Stimulated activated CD8-positive, alpha-beta memory T cell treated with anti-CD3 and anti-CD28 coated beads, Interleukin-15, amount 100 ng/mL, for 1 hour (primary cell): ENCODE measurements at places on chromosomes 5 and 9.
A peak's percentile ranks its signal among the peaks of the same experiment; 100 is the strongest.

DNA sequence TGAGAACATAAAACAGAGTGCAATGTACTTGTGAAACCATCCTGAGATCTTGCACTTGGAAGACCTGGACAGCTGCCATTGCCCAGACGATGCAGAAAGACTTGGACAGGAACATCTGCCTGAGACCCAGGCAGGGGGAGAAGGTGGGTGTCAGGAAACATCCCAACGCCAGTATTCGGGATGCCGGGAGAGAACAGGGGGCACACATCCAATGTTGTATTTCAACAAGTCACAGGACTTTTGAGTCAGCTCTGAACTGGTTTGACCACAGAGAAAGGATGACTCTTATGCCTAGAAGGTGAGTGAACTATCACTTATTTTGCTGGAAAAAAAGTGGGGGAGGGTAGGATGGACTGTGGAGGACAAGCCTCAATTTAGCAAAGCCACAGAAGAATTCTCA, 124.6 kb downstream of the ROR2 start:
- DNase-seq = no peak

DNA sequence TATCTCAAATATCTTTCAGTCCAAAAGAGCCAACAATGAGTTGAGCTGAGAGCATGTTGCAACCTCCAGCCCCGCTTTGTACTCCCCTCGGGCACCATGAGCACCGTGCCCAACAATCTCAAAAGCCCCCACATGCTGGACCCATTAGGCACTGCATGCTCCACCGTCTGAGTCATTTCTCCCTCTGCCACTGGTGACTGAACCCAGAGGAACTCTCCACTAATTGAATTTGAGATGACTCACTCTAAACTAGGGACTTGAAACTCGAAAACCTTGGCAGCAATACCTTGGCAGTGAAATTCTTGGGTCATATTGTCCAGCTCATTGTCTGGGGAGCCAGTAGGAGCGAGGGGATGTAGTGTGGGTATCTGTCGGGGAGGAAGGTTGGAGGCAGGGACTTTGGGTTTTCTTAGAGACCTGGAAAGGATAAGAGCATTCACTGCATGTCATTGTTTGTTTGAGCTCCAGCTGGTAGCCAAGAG, 49.9 kb upstream of the SLIT3 start:
- DNase-seq = no peak

DNA sequence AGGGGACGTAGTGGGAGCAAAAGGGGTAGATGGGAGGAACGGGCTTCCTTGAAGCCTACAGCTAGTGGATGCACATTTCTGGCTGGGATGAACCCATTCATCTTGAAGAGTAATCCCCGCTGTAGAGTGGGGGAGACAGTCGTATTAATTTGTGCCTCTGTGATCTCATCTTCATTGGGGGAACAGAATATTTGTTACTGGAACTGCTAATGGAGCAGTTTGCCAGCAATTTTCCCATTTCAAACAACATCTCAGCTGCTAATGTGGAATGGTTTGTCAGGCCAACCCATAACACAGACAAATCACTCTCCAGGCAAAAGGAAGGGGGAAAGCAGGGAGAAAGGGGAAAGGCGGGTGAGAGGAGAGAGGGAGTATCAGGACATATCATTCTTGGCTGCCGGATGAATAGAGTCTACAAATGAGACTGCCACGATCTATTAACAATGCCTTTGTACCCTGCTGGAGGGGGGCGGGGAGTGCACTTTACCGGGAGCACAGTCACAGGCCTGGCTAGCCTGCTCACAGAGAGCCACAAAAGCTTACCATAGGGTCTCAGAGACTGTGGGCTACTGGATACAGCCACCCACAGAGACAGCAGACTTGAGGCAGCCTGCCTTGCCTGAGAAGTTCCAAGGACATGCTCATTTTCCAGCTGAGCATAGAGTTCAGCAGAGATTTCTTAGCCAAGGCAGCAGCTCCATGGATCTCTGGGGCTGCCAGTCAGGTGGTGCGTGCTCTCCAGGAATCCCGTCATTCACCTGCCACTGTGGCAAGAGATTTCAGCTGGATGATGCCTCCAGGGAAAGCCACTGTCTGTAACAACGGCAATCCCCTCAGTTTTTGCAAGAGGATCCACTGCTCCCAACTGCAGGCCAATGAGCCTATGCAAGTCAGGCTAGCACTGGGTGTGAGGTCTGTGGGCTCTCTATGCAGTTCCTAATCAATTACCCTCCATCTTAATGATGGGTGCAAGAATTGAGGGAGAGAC, 217.7 kb upstream of the PANK3 start:
- DNase-seq = no peak

GRCh38 chr5:55601204-55601618, 66.4 kb upstream of the PLPP1 start:
- no peak for DNase-seq

GRCh38 chr5:108953940-108954339, 206.2 kb downstream of the FER start:
- no peak for DNase-seq

- DNase-seq = no peak
Measured at GRCh38 chr9:136609160-136609475, 53.6 kb upstream of the EGFL7 start.

GRCh38 chr9:28781481-28781880, 1208.2 kb upstream of the C9orf72 start:
- DNase-seq = no peak

GRCh38 chr5:87300744-87301143, 33.1 kb downstream of the RASA1 start:
- DNase-seq = no peak

- DNase-seq = no peak
Measured at GRCh38 chr9:6877671-6878161, 119.9 kb downstream of the KDM4C start.

DNA sequence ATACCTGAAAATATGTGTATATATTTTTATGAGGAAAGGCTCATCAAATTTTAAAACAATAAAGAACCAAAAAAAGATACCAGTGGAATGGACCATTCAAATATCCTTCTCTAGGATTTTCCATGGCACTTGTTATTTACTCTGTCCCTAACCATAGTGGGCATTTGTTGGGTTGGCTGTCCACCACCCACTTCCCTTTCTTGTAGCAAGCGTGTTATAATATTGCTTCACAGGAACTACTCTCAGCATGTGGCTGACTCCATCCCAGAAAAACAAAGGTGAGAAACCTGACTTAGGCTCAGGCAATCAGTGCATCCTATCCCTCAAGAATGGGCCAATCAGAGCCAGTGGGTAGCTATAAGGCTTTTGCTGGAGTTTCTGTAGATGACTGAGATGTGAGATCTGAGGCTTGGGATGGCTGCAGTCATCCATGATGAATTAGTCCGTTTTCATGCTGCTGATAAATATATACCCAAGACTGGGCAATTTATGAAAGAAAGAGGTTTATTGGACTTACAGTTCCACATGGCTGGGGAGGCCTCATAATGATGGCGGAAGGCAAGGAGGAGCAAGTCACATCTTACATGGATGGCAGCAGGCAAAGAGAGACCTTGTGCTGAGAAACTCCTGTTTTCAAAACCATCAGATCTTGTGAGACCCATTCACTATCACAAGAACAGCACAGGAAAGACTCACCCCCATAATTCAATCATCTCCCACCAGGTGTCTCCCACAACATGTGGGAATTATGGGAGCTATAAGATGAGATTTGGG, 17.2 kb downstream of the C5orf63 start:
- DNase-seq = no peak

DNA sequence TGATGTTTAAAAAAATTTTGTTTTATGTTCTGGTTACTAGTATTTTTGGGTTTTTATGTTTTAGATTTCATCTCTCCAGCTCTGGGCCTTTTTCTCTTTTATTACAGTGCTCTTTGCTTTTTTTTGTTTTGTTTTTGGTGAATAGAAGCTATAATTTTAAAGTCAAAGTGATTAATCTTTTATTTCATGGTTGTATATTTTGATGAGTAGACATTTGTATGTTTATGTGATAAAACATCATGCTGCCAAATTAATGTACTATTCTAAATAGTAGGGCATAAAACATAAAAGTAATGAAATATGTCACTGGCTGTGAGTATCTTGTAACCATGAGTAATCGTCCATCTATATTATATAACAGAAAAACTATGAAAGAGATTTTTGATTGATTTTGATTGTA, 93.9 kb downstream of the PDE8B start:
- no peak for DNase-seq

- no peak for DNase-seq
Measured at GRCh38 chr5:155023320-155023719, 9.8 kb downstream of the KIF4B start.

DNA sequence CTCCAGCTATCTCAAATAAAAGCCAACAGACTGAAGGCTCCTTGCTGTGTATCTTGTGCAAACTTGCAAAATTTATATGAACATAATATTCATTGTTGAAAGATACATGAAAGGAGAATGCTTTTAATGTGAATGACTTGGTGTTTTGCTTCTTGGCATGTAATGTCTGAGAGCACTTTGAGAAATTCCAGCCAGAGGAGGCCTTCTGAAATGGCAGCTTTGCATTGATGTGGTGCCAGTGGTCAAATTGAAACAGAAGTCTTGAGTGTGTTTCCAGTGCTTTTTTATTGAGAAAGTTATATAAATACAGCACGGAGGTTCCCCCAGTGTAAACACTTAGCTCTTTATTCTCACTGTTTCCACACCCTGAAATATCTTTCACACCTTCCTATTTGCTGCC, 182.1 kb downstream of the ADCY2 start:
- no peak for DNase-seq

GRCh38 chr5:134149571-134150303, 27.0 kb downstream of the SKP1 start:
- DNase-seq = no peak

- DNase-seq = no peak
Measured at GRCh38 chr9:116390303-116391228, 237.0 kb downstream of the PAPPA start.

DNA sequence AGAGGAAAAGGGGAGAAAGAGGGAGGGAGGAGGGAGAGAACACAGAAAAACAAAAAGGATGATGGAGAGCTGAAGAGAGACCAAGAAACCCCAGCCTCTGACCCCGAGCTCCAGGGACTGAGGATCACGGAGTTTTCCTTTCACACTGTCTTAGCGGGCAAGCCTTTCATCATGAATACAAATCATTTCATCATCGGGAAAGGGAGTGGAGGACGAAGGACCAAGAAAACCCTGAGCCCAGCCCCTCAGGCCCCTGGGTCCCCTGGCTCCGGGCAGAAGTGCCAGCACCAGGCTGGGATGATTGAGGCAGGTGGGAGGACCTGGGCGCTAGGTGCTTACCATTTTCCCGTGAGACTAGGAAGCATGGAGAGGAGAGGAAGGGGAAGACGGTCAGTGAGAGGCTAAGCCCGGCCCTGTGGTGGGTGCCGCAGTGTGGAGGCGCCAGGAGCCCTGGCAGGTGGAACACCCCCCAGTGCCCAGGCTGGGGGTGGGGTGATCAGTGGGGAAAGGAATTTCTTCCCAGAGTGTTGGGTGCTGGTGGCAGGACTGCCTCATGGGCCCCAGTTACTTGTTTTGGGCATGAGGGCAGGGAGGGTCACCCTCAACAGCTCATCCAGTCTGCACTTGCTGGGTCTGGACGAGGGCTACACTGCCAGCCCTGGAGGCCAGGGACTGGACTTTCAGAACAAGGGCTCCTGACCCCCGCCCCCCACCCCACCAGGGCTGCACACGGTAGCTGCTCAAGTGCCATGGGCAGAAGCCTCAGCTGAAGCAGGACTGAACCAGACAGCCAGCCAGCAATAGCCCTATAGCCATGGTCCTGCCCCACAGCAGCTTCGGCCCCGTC, 49.0 kb upstream of the SARDH start:
- no peak for DNase-seq

- no peak for DNase-seq
Measured at GRCh38 chr5:74816875-74817274, 49.3 kb downstream of the FAM169A start.

DNA sequence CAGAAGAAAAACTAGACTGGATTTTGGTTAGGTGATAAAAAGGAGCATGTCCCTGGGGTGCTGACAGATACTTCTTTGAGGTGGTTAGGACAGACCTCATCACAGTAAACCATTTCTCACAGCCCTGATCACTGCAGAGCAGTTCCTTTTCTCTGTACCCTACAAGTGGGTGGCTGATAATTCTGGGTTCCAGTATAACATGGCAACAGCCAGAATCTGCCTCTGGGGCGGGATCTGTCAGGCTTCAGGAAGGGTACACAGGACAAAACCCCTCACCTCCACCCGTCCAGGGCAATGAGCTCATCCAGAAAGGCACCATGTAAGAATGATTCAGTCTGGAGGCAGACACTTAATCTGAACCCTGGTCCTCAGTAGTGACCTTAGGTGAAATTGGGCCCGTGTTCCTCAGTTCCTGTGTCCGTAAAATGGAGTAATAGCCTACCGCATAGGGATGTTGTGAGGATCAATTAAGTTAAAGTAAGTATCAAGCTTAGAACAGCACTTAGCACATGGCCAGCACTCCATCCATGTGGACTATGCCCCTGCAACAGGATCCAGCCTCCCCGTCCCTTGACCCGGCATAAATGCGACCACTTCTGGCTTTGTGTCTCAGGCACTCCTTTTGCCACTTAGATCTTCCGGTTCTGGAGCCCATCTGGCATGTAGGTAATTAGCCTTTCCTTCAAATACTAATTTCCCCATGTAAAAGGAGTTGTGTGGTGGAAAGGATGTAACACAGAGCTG, 129.2 kb downstream of the LHFPL2 start:
- no peak for DNase-seq

- DNase-seq = no peak
Measured at GRCh38 chr5:125269926-125270325, 523.5 kb upstream of the ZNF608 start.

GRCh38 chr5:139392678-139393496, 2.0 kb downstream of the PROB1 start:
- peak; percentile 57 for DNase-seq

- no peak for DNase-seq
Measured at GRCh38 chr5:165673499-165673898, 2168.1 kb downstream of the MAT2B start.

DNA sequence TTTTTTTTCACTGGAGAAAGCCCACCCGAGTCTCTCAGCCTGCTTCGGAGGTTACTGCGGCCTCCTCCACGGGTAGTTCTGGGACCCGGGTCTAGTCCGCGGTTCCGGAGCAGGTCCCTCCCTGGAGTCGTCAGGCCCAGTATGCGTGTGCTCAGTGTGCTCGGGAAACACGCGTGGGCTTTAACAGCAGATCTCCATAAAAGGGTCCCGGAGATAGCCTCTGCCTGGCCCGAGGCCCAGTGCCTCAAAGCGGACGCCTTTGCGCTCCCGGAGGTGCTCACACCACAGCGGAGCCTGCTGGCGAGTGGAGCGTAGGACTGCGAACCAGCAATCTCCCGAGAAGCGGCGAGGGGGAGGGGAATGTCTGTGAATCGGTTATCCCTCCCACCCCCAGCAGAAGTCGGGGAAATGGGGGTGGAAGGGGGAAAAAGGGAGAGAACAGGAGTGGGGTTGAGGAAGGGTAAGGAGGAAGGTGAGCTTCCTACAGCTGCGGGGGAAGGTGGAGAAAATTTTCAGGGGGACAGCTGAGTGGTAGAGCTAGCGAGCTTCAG, 28.7 kb downstream of the CDKN2A start:
- no peak for DNase-seq

GRCh38 chr5:65989158-65989557, 62.8 kb downstream of the ERBIN start:
- DNase-seq = no peak

GRCh38 chr5:76601470-76601869, 21.7 kb downstream of the F2RL2 start:
- no peak for DNase-seq
